ENCODE measurements at places on chromosomes 11 and 22.

DNA sequence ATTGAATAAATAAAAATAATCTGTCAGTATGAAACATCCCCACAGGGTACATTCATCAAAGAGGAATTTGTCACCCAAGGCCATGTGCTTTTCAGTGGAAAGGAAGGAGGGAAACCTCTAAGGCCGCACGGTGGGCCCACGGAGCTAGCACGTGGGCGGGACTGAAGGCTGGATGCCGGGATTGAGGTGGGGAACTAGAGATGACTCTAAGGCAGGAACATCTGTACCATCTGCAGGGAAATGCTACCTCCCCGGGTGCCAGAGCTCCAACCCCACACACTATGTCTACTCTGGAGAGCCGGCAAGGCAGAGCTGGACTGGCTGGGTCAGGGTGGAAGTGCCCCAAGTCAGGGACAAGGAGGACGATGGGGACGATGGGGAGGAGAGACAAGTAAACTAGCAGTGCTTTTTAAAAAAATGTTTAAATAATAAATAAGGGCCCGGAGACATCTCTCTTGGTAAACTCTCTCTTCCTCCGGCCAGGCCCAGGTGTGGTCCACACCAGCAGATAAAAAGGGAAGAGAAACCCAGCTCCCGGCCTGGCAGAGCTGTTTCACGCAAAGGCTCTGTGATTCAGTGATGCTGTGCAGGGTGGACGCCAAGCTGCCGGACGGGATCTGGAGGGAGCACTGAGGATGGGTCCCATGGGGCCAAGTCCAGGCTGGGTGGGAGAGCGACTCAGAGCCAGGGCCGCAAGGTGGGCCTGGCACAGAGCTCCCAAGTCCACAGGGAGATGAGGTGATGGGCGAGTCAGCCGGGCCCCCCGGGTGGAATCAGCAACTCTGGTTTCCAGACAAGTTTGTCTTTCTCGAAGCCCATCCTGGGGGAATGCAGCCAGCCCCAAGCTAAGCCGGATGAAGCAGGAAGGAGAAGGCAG, 5.8 kb downstream of the LIF start:
- DNase-seq: no peak

DNA sequence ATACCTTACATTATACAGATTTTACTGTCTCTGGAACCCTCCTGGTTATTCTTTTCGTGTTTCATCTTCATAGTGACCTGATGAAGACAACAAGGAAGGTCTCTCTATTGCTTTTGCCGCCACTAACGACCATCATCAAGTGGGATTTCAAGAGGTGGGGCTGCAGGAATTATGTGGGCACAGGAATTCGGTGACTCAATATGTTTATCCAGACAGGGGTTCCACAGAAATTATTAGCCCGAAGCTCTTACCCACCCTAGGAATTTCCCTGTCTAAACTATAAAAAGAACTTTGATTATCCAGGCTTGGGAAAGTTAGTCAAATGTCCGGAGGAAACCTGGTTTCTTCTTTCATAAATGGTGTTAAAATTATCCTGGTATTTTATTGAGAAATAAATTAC, 566.8 kb upstream of the TENM4 start:
- DNase-seq: no peak

GRCh38 chr11:107777110-107777509, 65.3 kb upstream of the SLN start:
- DNase-seq: no peak

GRCh38 chr22:40314041-40314440, 32.3 kb upstream of the ADSL start:
- no peak for DNase-seq

- no peak for DNase-seq
These were observed 45.1 kb downstream of the THAP12 start for GRCh38 chr11:76335842-76336241.

- no peak for DNase-seq
These were observed 15.9 kb downstream of the CRELD2 start for GRCh38 chr22:49934160-49934890.

GRCh38 chr11:123586568-123586967, 67.9 kb downstream of the SCN3B start:
- DNase-seq: no peak

GRCh38 chr22:39292561-39293074, 26.8 kb downstream of the RPL3 start:
- DNase-seq: peak; percentile 38

DNA sequence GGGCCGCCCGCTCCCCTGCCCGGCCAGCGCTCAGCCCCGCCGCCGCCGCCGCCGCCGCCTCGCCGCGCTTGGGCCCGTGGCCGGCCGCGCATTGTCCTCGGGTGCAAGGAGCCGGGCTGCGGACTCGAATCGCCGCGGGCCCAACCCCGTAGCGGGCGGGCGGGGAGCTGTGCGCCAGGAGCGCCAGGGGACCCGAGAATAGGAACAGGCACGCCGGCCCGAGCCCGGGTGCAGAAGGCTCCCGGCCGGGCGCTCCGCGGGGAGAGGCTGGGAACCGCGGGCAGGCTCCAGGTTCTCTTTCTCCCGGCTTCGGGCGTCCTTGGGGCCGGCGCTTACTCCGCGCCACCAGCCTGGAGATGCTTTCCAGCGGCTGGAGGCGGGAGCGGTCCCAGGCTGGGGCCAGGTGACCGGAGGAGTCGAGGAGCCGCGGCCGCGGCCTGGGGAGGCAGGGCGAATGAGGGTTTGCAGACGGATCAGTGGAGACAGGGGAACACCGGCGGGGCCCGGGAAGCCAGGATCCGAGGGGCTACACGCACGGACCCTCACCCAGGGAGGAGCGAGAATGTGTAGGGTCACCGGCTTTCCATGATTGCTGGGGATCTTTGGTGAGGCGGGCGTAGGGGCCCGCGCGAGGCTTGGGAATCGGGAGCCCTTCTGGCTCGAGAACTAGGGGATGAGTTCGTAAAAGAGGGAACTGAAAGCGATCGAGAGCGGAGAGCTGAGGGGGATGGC, 726 bp downstream of the PKNOX2 start:
- no peak for DNase-seq

DNA sequence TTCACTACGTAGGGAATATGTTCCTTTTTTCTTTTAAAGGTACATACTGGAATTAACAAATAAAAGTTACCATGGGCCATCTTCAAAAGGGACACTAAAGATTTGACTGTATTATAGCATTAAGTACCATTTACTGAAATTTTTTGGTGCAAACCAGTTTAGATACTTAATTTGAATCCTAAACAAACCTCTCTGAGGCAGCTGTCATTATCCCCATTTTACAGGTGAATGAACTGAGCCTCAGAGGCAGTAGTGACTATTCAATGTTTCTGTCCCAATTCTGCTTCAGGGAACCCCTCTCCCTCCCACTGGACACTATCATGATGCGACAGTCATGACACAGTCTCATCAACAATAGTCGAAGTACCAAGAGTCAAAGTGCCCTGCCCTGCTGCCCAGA, 76.2 kb upstream of the PHF21A start:
- DNase-seq: no peak

GRCh38 chr11:123040111-123040432, 21.9 kb downstream of the HSPA8 start:
- no peak for DNase-seq
